ENCODE measurements at places on chromosomes 2 and 18. TPM values are rescaled to one million over a fixed set of nuclear protein-coding genes. Genes with fewer than 3 reads are reported as not detected.

GRCh38 chr18:24831871-24832665 is 371.6 kb downstream of the HRH4 start:
- no peak for DNase-seq

- DNase-seq: no peak
These were observed 825 bp downstream of the THUMPD2 start for GRCh38 chr2:39778233-39778632.

DNA sequence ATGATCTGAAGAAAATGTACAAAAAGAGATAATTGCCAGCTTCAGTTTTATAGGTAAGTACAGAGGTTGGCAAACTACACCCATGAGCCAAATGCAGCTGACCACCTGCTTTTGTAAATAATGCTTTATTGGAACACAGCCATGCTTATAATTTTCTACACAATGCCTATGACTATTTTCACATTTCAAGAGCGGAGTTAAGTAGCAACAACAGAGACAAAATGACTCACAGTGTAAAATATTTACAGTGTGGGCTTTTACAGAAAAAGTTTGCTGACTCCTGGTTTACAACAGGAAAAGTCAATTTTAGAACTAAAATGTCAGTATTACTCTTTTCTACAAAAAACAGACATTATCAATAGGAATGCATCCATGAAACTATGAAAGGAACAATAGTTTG is 26.0 kb downstream of the CWC22 start:
- no peak for DNase-seq

DNA sequence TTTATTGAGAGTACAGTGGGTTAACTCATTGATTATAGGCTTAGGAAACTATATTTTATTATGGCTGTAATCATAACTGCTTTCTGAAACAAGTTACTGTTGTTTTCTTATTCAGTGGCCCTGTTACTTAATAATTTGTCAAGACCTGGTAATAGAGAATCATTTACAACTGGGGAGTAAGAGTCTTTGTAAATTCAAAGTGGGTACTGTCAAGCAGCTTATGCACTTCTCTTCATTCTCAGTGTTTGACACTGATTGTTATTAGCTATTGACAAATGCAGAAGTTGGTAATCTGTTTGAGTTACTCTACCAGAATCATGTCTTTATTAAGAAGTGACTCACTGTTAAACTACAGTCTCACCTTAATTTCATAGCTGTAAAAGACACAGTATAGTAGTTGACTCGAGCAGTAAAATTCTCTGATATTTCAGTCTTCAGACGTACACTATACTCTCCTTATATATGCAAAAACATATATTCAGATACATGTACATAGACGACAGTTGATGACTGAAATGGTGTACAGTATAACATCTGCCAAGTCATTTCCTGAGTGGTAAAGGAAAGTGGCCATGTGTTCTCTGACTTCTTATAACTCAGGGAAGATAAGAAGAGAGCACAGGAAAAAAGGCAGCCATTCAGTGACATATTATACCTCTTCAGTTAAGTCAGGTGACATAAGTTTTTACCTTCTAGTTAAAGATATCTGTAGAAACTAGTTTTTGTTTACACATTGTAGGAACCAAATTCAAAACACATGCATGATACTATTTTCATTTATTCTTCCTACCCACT is 36.0 kb upstream of the TTC27 start:
- DNase-seq: no peak

GRCh38 chr2:128640845-128641360 is 322.2 kb upstream of the HS6ST1 start:
- no peak for DNase-seq

DNA sequence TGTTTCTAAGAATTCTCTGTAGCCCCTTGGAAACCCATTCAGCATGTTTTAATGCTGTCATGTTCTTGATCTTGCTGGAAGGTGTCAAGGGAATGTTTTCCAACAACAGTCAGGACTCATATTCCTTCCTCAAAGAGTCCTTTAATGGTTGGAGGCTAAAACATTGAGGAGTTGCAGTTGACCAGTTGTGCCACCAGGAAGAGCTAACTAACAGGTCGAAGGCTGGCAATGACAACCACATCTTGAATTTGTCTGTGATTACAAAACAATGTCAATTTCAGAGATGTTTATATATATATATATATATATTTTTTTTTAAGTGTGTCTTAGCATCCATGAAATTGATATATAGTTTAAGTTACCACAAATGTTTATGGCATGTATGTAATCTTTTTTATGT is 151.5 kb downstream of the INO80D start:
- no peak for DNase-seq

DNA sequence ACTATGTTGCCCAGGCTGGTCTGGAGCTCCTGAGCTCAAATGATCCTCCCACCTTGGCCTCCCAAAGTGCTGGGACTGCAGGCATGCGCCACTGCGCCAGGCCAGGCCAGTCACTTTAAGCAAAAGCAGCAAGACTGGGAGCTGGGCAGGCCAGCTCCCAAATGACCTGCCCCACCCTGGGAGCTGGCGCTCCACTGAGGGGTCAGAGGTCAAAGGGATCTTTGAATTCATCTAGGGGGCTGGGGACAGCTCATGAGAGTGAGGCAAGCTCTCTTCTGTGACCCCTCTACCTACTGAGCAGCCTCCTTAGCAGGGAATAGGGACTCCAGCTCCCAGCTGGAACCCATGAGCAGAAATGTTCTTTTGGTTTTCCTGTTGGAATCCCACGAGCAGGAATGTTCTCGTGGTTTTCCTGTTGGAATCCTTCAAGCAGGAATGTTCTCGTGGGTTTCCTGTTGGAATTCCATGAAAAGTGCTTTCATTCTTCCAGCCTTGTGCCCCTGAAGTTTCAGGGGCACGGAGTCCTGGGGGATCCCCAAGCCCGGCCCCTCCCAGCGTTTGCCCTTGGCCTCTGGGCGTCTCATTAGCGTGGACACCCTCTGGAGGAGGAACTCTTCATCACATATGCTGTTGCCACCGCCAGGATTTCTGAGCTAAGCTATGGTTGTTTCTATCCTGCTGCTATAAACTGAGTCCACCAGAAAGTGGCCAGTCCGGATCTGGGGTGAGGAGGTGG is 162.0 kb upstream of the HAAO start:
- no peak for DNase-seq

The INHBB gene
- 3.7 TPM for total RNA-seq

DNA sequence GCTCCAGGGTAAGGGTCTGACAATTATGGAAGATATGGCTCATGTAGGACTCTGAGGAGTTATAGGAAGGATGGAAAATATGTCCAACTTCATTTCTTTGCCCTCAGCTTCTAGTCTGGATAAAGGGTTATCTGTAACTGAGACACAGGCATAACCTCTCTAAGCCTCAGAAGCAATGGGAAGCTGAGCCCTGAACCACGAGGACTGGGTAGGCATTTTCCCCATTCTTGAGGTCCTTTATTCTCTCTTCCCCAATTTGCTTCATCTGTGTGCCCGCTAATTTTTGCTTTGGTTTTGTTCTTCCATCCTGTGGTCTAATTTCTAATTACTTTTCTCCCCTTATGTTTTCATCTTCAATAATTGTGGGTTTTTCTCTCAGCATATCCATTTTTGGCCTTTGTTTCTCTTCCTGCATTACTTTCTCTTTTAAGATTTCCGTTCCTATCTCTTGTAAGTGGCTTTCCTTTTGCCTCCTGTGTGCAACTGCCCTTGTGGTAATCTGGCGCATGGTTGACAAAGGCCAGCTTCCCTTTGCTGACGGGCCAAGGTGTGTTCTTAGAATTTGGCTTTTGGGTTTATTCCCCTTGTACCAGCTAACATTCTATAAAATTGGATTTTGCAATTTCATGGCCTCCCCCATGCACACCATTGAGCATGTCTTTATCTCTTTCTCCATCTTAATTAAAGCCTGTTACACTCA is 343.8 kb downstream of the TXNL1 start:
- DNase-seq: no peak

DNA sequence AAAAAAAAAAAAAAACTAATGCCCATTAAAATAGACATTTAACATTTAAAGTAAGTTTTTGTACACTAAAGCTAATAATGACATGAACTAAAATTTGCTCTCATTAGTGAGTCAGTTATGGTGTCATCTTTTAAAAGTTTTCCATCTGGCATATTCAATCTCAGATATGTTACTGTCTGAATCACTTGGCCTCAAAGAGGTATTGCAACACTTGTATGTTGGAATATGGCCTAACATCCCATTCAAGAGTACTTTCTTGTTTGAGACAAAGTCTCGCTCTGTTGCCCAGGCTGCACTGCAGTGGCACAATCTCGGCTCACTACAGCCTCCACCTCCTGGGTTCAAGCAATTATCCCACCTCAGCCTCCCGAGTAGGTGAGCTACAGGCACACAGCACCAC is 169.7 kb downstream of the TMEM163 start:
- DNase-seq: no peak

GRCh38 chr2:235924675-235925063 is 243.5 kb downstream of the GBX2 start:
- no peak for DNase-seq

The CLEC4F gene
- total RNA-seq: 0.21 TPM

The GPR55 gene
- total RNA-seq: 0.08 TPM

DNA sequence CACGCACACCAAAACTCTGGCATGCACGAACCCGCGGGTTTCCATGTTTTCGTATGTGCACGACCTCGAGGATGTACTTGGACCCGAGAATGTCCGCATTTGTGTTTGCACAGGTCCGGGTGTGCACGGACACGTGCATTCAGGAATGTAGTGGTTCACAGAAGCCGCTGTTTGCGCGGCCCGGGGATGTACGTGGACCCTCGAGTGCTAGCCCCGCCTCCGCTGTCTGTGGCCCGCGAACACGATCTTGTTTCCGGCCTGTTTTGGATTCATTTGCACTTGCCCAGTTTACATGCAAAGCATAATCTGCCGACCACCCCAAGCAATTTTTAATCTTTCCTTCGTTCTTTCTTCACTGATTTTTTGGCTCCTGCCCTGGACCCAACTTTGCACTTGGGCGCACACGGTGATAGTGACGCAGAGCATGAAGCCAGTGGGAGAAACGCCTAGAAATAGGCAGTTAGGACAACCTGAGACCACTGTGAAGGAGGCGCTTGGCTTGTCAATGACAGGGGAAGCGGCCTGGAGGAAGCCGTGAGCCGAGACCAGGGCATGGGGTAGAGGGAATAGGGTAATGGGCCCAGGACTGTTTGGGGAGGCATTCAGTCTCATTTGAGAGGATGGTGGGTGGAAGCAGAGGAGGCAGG is 45.4 kb upstream of the PTMA start:
- DNase-seq: no peak

DNA sequence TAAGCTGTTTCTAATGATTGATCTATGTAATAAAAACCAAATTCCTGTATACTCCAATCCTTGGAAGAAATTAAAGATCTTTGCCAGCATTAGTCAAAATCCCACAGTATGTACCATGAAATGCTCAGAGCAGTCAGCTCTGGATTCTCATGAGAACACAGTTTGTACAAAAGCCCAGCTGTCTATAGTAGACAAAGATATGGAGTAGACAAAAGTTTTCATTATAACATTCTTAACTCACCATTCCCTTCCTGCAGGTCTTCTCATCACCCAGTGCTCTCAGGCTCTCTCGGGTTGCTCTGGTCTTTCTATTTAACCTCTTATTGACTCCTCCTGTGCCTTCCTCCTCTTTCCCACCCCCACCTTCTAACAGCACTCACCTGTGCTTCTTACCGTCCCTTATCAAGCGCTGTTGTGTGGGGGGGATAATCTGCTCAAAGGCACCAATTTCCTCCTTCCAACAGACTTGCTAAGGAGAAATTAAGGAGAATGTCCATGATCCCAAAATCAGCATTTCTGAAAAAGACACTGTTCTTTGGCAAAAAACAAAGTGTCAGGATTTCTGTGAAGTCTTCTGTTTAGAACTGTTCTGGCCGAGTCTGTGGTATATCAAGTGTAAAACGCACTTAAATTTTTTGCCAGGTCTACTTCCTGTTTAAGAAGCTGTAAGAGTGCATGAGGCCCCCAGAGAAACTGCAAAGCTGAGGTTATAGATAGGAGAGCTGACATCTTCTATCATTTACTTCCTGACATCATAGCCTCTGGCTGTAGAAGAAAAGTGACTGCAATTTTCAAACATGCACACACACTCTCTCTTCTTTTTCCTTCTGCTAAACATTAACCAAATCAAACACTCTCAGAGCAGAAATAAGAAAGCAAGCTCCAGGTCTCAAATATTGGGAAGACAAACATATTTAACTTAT is 144.1 kb downstream of the EVA1A start:
- DNase-seq: no peak

All from left cardiac atrium (tissue), 4 donors.